ENCODE measurements at places on chromosomes 2 and 18.
A peak's percentile ranks its signal among the peaks of the same experiment; 100 is the strongest.

DNA sequence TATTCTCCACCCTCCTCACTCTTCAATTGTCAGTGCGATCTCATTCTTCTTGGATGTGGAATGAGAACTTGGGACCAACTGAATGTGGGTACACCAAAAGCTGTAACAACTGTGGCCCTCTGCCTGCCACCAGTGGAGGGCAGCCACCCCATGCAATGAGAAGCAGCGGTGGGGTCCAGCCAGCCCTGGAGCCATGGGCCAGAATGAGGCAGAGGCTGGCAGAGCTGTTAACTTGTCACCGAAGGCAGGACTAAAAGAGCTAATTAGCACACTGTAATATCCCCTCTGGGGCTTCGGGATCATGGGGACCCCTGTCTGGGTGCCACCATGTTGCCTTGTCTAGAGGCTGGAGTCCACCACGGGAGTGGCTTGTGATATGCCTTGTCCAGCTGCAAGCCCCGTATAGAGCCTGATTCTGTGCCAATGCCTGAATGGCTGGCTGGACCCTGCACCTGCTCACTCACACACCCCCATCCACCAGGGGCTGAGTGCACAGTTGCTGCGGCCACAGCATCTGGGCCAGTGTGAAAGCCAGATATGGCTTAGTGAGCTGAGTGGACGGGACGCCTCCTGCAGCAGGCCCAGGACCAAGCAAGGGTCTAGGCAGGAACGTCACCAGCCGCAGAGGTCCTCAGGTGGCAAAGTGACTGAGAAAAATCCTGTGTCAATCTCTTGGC, 680.5 kb downstream of the DSC3 start:
- DNase-seq = no peak

DNA sequence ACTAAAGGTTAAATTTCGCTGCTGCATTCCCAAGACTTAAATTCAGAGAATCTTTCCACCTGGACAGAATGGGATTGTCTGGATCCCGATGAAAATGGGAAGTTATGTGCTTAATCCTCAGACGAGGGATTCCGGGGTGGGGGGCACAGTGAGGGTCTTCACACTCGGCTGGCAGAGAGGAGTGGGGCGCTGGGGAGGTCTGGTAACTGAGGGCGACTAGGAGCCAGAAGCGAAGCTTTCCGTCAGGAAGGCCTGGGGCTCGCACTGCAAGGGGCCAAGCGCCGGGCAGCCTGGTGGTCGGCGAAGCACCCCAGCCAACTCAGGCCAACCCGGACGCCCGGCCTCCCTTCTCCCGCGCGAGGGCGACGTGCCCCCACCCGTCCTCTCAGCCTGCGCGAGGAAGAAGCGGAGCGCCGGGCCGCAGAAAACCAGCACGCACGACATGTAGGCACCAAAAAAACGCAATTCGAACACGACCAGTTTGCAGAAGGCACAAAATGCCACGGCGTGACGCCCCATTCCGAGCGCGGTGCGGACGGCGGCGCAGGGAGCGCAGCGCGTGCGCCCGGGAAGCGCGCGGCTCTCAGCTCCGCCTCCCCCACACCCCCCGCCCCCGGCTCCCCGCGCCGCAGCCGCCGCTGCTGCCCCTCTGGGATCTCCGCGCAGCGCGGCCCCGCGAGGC, 188.1 kb downstream of the ZEB2 start:
- peak; percentile 73 for DNase-seq

GRCh38 chr2:45470531-45470930, 140.5 kb downstream of the SRBD1 start:
- no peak for DNase-seq

DNA sequence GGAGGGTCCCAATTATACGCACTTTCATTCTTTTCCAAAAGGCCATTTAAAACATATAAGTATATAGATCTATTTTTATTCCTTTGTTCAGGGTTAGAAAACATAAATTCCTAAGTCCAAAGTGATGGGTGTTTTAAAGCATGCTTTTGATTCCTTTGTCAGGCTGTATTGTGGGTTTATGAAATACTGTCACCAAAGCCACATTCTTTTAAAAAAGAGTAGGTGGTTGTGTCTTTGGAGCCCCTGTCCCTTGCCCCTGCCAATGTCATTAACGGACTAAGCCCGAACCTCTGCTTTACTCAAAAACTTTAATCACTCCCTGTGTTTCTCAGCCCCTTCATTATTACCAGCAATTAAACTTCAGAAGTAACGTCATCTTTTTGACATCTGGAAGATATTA, 104.9 kb upstream of the APCDD1 start:
- DNase-seq = no peak

GRCh38 chr2:174461221-174461620, 25.6 kb downstream of the GPR155 start:
- DNase-seq = no peak

GRCh38 chr18:36366994-36367839, 69.7 kb downstream of the FHOD3 start:
- peak; percentile 60 for DNase-seq

- no peak for DNase-seq
Observed at GRCh38 chr2:29917781-29918180, 3.6 kb downstream of the ALK start.

DNA sequence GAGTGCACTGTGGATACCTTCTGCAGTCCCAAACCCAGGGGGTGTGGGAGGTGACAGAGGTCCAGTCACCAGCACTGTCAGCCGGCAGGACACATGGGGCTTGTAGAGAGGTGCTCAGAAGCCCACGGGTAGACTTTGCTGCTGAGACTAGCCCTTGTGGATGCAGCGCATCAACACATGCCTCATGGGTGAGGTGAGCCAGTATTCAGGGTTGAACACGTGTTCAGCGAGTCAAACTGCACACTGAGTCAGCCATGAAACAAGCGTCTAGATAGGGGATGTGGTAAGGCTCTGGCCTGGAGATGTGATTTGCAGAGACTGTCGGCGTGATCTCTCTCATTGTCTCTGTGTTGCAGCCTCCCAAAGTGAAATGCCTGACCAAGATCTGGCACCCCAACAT, 35.8 kb upstream of the SCLY start:
- no peak for DNase-seq

GRCh38 chr2:19866771-19867170, 35.0 kb downstream of the TTC32 start:
- DNase-seq = no peak

DNA sequence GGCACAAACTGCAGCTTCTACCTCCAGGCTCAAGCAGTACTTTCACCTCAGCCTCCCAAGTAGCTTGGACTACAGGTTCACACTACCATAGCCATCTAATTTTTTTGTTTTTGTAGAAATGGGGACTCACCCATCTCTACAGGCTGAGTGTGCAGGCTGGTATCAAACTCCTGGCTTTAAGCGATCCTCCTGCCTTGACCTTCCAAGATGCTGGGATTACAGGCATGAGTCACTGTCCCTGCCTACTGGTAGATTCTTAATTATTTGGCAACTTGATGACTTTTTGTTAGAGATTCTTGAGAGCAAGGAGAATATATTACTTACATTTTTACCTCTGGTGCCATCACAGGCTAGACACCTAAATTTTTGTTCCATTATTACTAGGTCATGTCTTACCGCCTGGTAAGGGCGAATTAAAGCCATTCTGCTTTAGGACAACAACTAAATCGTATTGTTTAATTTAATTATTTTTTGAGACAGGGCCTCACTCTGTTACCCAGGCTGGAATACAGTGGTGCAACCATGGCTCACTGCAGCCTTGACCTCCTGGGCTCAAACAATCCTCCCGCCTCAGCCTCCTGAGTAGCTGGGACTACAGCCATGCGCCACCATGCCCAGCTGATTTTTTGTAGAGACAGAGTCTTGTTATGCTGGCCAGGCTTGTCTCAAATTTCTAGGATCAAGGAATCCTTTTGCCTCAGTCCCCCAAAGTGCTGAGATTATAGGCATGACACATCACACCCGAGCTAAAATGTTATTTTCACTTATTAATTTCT, 15.7 kb downstream of the DYNC1I2 start:
- no peak for DNase-seq

- no peak for DNase-seq
Observed at GRCh38 chr2:49226360-49226759, 72.0 kb upstream of the FSHR start.

GRCh38 chr18:53952700-53953099, 271.8 kb downstream of the MBD2 start:
- DNase-seq = no peak

DNA sequence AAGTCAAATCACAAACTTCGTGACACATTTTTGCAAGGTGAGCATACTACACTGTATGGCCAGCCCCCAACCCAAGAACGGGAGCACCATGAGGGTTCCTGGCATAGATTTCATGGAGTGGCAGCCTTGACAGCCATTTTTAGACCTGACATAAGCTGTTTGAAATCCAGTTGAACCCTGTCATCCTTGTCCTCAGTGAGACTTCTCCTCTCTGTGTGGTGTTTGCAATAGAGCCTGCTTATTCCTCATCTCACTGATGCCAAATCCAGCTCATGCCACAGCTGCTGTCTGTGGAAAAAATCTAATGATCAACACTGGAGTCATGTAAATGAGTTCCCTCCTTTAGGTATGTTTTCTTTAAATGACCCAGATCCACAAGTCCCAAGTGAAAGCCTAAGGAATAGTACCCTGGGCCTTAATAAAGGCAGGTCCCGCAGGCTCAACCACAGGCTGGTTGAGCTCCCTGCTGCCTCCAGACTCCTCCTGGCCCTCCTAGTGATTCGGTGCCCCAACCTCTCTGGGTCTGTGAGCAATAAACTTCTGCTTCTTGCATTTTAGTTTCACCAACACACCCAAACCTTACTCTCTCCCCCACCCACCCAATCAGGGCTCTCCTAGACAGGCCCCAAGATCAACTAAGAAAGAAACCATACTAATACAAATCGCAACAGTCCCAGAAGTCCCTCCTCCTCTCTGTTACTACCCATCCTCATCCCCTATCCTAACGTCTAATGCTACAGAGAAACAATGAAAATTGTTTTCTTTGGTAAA, 8.4 kb upstream of the CREG2 start:
- DNase-seq = no peak

DNA sequence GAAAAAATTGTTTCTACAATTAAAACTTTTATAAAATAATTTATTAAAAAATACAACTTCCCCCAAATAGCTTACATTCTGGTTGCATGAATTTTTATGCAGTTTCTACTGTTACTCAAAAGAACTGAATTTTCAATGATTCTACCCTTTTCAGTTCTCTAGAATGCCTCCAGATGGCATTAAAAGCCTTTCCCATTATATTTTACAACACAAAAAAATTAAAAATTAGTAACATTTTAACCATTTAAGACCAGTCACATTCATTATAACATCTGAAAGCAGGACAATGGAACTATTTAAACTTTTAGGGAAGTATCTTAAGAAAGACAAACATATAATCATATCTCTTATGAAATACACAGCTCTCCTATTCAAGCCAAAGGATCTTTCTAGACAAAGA, 236.0 kb upstream of the REV1 start:
- DNase-seq = no peak

- no peak for DNase-seq
Observed at GRCh38 chr2:190677255-190677654, 28.4 kb downstream of the NAB1 start.

GRCh38 chr2:182921234-182921633, 54.8 kb upstream of the FRZB start:
- DNase-seq = no peak

GRCh38 chr2:128710729-128711128, 392.1 kb upstream of the HS6ST1 start:
- no peak for DNase-seq

GRCh38 chr2:216551234-216552068, 52.8 kb downstream of the RPL37A start:
- no peak for DNase-seq

GRCh38 chr2:66509326-66509811, 74.4 kb downstream of the MEIS1 start:
- no peak for DNase-seq

DNA sequence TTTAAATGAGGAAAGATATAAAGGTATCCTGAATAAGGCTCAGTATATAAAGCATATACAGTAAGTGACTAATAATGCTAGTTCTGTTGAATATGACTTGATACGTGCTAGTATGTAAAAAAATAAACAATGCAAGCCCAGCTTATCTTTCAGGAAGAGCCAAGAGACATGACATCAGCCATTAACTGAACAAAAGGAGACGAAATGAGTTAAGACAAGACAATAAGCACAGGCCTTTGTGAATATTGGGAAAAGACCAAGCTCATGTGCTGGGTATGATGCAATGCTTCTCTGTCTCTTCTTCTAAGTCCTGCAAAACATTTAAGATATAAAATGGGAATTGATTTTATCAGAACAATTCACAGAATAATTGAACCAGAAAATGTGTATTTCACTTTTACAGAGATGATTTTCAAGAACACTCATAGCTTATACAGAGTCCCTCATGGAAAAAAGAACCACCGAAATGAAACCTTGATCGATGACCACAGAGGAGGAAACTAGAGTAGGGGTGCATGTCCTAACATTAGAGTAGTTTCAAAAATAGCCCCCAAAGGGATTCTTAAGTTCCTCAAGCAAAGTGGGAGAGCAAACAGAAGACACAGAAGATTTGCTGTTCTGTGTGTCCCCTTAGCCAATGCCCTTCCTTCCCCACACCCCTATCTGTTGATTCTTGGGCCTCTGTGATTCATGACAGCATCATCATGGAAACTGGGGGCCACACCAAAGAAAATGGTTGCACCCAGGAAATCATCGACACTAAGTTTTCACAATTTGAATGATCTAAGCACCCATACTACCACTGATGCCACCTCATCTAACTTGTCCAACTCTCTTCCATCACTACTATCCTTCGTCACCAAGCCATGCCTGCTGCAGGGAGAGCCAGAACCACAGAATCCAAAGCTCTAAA, 68.0 kb upstream of the CRIM1 start:
- DNase-seq = no peak

DNA sequence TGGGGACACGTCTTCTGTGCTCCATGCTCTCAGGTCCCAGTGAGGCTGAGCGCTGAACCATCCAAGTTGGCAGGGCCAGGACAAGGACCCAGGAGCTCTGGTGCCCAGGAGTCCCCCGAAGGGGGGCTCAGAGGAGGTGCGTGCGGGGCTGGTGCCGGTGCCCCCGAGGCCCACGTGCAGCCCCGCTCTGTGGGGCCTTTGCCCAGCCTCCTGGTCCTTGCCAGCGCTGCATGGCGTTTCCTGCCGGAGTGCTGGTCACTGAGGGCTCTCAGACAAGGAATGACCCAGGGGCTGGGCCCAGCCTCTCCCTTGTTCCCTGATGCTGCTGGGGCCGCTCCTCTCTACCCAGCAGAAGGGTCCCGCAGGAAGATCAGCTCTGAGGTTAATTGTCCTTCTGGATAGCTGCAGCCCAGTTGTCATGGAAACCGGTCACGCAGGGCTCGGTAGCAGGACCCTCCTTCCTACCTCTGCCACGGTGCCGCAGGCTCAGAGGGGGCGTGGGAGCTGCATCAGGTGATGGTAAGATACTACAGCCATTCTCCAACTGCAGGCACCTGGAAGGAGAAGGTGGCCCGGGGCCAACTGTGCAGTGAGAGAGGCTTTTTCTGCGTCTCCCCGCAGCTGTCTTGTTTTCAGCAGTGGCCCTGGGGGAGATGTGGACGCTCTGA, 64.5 kb downstream of the RRM2 start:
- no peak for DNase-seq

GRCh38 chr2:109144721-109145120, 15.7 kb downstream of the SH3RF3 start:
- no peak for DNase-seq

Data from ovary (tissue), 10 donors.